CD4-positive, alpha-beta T cell treated with Interleukin-6 at 100 ng/mL for 8 hours (primary cell): ENCODE measurements at places on chromosomes 1 and 21.

GRCh38 chr1:25922971-25923552, 16.8 kb upstream of the STMN1 start:
- peak; percentile 5 for DNase-seq

DNA sequence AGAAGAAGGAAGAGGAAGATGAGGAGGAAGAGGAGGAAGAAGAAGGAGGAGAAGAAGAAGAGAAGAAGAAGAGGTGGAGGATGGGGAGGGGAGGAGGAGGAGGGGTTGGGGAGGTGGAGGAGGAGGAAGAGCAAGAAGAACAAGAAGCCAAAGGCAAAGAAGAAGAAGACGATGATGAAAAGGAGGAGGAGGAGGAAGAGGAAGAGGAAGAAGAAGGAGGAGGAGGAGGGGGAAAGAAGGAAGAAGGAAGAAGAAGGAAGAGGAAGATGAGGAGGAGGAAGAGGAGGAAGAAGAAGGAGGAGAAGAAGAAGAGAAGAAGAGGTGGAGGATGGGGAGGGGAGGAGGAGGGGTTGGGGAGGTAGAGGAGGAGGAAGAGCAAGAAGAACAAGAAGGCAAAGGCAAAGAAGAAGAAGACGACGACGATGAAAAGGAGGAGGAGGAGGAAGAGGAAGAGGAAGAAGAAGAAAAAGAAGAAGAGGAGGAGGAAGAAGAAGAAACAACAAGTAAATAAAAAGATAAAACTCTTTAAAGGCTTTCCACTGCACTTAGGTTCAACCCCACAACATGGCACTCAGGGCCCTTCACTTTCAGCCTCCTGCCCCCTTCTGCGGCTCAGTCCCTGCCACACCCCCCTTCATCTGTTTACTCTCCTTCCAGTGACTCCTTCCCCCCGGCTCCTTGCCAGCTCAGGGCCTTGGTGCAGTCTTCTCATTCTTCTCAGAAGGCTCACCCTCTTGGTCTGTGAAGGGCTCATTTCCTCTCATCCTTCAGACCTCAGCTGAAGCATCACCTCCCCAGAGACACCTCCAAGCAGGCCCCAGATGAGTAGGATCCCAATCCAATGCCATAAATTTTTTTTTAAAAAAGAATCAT, 114.0 kb downstream of the KCNN3 start:
- DNase-seq, result no peak

GRCh38 chr1:159921251-159921650, 4.1 kb downstream of the TAGLN2 start:
- DNase-seq, result peak; percentile 12

GRCh38 chr1:164658864-164659263, 99.9 kb downstream of the PBX1 start:
- no peak for DNase-seq

GRCh38 chr1:153368495-153368894, 6.9 kb downstream of the S100A12 start:
- DNase-seq, result no peak

DNA sequence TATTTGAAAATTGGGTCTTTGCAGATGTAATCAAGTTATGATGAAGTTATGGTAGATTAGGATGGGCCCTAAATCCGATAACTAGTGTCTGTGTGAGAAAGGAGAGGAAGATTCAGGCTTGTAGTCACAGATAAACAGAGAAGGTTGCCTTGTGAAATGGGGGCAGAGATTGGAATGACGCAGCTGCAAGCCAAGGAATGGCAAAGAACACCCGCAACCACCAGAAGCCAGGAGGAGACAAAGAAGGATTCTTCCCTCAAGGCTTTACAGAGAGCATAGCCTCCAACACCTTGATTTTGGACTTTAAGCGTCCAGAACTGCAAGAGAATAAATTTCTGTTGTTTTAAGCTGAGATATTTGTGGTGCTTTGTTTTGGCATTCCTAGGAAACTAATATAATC, 35.4 kb upstream of the COL24A1 start:
- DNase-seq, result no peak

DNA sequence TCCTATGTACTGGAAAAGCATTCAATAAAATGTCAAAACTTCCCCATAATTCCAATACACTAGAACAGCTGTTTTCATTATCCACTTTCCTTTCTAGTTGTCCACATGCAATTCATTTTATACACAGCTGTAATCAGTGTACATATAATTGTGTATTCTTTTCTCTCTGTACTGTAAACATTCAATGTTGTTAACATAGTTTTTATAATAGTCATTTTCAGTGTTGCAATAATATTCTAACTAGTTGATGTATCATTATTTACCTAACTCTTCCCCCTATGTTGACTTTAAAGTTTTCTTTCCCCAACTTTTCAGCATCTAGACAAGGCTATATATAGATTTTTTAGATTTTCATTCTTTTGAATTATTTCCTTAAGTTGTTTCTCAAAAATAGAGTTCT, 44.4 kb downstream of the DIPK1A start:
- no peak for DNase-seq

GRCh38 chr1:26003262-26003661, 5.4 kb upstream of the PAFAH2 start:
- DNase-seq, result no peak

GRCh38 chr1:22717037-22717760, 6.6 kb downstream of the EPHB2 start:
- DNase-seq, result no peak
